Tongue (tissue), 3 donors: ENCODE measurements at places on chromosomes 2 and 18.

GRCh38 chr2:240960309-240960970, 38.0 kb upstream of the SNED1 start:
- peak; percentile 81 for DNase-seq

GRCh38 chr2:201116959-201117734, 1.2 kb downstream of the CFLAR start:
- peak; percentile 67 for DNase-seq

DNA sequence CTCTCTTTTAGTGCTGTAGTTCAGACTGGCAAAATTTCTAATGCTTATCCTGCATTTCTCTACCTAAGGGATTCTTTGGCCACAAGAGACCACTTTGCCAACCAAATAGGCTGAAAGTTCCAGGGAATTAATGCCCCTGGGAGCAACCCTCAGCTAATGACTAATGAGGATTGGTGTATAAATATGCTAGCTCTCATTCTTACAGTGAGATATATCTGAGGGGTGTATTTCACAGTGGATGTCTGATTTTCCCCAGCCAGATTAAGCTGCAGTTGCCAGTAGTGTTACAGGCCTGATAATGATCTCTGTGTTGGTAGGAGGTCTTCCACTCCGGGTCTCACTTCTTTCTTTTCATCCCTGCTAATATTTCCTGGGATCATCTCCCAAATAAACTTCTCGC, 90.4 kb downstream of the GULP1 start:
- DNase-seq, result no peak

DNA sequence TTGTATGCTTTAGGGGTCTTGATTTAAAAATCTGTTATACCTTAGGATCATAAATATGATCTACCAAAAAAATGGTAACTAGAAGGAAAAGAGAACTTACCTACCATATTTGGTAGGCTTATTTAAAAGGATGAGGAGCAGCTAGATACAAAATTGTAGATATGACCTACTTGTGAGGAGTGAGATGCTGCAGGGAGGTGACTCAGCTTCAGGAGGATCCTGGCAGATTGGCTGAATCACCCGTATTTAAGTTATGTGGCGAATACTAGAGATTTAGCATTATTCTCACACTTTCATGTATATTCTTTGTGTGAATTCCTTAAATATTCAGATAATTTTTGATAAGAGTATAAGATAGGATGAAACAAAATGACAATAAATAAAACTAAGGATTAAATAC, 657.3 kb upstream of the LINC00305 start:
- DNase-seq, result no peak

DNA sequence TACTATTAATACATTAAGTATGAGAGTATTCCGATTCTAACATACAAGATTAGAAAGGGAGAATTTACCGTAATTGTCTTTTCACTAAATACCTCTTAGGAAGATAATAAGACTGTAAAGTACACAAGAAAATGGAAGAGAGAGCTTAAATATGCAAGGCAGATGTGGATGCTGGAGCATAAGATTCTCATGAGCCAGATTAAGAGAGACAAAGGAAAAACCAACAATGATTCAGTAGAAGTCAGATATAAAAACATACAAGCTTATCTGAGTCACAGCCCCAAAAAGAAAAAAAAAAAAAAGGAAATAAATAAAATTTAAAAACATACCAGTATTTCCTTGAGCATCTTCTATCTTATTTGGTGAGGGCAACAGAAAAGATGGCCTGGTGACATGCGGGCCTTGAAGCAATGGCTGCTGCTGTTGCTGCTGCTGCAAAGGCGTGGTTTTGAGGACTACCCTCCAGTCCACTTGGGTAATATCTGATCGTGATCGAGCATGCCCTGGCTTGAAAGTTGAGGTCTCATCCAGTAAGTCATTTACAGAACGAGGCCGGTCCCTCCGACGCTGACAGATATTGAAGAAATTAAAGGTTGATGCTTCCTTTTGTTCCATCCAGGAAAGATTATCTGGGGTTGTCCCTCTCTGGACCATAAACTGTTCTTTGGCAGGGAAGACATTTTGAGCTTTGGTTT, 24.5 kb downstream of the PLEKHM3 start:
- no peak for DNase-seq

DNA sequence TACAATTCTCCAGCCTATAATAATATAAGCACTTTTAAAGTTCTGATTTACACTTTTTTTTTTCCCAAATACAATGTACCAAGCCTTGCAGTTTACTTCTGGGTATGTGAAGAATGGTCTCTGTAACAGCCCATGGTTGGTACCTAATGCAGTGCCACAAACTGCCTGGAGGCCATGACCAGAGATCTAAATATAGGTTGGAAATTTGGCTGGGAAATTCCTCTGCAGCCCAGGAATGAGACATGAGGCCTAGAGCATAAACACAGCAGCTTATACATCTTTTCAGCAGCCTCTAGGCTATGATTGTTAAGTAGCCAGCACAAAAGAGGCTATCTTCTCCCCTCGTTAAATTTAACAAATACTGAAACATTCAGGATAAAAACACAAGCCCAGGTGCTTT, 432.0 kb upstream of the FAM98A start:
- DNase-seq, result no peak

- peak; percentile 89 for DNase-seq
Observed at GRCh38 chr18:51621113-51621863, 423.8 kb upstream of the MEX3C start.

DNA sequence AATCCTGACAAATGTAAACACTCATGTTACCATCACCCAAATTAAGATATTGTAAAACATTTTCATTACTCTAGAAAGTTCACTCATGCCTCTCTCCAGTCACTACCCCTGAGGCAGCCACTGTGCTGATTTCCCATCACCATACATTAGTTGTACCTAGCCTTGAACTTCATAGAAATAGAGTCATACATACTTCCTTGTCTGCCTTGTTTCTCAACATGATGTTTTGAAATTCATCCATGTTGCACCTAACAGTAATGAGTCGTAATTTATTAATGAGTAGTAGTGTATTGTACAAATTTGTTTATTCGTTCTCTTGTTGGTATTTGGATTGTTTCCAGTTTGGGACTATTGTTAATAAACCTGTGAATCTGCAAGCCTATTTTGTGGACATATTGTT, 49.0 kb upstream of the TWSG1 start:
- no peak for DNase-seq

GRCh38 chr2:30747206-30747605, 60.0 kb downstream of the CAPN13 start:
- no peak for DNase-seq

GRCh38 chr18:23108496-23108895, 26.8 kb upstream of the CABLES1 start:
- DNase-seq, result no peak

- DNase-seq, result no peak
Observed at GRCh38 chr18:6807515-6808257, 78.2 kb downstream of the ARHGAP28 start.

DNA sequence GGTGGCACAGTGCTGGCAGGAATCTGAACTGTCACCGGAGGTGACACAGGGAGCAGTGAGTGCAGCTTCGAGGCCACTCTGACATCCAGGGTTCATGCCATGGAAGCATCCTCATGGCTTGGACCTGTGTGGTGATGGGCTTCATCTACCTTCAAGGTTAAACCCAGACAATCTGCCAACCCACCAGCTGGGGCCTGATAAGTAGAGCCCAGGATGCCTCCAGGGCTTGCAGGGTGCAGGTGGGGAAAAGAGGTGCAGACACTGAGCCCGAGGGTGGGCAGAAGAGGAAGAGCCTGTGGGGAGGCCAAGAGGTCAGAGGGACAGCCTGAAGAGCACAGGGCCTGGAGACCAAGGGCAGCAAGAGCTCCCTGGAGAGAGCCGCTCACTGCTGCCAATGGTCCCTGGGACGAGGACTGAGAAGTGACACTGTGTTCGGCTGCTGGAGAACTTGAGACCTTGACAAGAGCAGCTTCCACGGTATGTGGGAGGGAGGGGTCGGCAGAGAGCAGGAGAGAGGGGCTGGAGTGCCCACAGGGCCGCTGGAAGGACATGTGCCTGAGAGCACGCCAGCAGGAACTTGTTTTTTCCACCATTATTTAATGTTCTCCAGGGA, 8.1 kb upstream of the HES6 start:
- no peak for DNase-seq

- peak; percentile 51 for DNase-seq
Observed at GRCh38 chr18:395456-396250, 104.8 kb downstream of the COLEC12 start.

DNA sequence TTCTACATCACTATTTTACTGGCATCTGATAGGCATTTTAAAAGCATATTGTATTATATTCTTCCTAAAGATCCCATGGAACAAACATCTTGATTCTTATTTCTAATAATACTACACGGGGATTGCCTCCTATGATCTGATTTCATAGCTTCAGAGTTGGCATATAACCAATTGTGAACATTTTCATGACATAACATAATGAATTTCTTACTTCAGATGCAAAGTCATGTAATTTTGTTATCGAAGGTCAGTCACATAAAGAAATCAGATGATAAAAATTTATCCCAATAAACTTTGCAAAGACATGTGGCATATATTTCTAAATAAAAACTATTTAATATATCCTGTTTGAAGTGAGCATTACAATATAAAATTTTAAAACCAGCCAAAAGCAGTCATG, 93.3 kb downstream of the COL5A2 start:
- DNase-seq, result peak; percentile 41

- no peak for DNase-seq
Observed at GRCh38 chr18:2891526-2892431, 45.0 kb downstream of the EMILIN2 start.

DNA sequence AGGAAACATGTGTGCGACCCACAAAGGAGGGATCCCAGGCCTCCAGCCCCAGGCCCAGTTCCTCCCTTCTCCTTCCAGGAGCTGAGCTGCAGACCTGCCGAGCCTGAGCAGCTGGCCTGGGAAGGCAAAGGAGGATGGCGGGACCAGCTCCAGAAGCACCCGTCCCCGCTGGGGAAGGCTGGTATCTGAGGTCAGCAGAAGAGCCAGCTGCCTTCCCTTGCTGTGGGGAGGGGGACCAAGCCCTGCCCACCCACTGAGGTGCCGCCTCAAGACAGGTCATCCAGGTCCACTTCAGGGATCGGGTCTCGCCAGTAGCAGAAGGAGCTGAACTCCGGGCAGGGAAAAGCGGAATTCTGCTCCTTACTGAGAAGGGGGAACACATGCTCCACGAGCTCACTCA, 73.2 kb downstream of the EMILIN2 start:
- DNase-seq, result no peak

- peak; percentile 11 for DNase-seq
Observed at GRCh38 chr18:54440292-54440691, 82.6 kb downstream of the C18orf54 start.

DNA sequence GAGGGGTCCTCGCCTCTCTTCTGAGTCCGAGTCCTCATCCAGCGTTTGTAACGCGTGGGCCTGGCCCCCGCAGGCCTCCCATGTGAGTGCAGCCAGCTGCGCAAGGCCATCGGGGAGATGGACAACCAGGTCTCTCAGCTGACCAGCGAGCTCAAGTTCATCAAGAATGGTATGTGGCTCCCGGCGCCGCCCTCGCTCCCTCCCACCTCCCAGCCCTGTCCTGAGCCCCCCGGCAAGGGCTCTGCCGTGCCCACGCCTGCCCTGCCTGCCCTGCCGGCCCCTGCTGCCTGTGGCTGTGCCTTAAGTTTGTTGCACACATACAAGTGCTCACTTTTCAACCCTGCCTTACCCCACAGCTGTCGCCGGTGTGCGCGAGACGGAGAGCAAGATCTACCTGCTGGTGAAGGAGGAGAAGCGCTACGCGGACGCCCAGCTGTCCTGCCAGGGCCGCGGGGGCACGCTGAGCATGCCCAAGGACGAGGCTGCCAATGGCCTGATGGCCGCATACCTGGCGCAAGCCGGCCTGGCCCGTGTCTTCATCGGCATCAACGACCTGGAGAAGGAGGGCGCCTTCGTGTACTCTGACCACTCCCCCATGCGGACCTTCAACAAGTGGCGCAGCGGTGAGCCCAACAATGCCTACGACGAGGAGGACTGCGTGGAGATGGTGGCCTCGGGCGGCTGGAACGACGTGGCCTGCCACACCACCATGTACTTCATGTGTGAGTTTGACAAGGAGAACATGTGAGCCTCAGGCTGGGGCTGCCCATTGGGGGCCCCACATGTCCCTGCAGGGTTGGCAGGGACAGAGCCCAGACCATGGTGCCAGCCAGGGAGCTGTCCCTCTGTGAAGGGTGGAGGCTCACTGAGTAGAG, 14.4 kb upstream of the ALLC start:
- DNase-seq, result no peak

DNA sequence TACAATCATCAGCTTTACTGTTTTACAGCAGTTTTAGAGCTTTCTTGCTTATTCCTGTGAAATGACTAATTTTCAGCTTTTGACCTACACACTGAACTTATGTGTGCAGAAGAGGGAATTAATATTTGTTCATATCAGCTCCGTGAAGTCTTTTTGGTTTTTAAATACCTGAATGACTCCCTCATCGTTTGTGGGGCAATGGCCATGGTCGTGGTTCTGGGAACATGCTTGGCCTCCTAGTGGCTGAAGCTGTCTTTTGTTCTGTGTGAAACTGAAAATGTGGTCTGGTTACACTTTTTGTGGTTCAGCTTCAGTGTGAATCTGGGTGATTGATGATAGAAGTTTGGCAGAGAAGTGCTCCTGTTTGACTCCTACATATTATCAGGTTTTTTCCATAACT, 408.1 kb downstream of the THSD7B start:
- no peak for DNase-seq

DNA sequence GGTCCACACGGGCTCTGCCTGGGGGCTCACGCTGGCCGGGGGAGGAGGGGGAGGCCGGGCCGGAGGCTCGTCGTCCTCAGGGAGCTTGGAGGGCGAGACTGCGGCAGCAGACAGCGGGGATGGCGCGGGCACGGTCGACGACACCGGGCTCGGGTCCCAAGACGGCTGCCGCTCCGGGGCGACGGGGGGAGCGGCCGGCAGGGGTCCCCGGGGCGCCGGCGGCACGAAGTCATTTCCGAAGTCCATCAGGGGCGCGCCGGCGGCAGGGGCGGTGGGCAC, 491 bp downstream of the RTN4 start:
- no peak for DNase-seq

DNA sequence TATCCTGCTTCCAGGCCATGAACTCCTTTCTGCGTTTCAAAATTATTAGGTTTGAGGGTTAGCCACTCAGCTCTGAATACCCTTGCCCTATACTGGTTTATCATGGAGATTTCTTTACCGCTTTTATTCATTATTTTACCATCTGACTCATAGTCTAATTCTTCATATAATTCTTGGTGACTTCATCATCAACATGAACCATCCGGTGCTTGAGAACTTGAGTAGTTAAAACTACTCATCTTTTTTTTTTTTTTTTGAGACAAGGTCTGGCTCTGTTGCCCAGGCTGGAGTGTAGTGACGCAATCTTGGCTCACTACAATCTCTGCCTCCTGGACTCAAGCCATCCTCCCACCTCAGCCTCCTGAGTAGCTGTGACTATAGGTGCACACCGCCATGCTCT, 94.2 kb upstream of the LHCGR start:
- DNase-seq, result no peak

GRCh38 chr2:171098607-171099006, 62.1 kb downstream of the TLK1 start:
- DNase-seq, result no peak

DNA sequence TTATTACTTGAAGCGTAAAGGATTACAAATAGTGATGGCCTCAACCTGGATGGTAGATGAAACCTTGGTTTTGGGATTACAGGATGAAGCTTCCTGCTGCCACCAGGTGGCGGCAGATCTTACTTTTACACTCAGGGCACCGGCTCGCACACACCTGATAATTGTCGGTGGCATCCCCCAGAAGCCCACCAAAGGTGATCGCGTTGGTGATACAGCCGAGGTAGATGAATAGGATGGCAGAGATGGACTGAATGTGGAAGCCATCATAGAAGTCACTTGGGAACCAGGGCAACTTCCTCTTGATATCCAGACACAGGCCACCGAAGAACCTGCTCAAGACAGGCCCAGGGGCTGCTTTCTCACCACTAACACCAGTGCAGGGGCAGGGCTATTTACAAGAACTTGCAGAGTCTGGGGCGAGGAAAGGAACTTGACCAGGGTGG, 51.8 kb downstream of the MTHFD2 start:
- peak; percentile 71 for DNase-seq
